SIG-M5 (cell line): ENCODE measurements at places on chromosomes 7 and 10.

GRCh38 chr10:34854147-34854601, 39.1 kb upstream of the PARD3 start:
- no peak for DNase-seq

GRCh38 chr10:30151581-30152389, 92.4 kb upstream of the JCAD start:
- no peak for DNase-seq

DNA sequence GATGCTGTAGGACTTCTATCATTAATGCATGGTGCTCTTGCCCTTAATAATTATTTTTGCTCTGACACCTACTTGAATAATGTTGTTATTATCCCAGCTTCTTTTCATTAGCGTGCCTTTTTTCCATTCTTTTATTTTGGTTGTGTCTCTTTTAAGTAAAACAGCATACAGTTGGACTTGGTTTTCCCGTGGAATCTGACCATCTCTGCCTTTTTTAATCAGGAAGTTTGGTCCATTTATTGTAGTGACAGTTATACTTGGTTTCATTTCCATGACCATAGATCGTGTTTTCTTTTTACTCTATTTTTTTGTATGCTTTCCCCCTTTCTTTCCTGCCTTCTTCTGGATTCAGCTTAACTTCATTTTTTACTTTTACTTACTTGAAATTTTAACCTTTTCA, 4.6 kb downstream of the PAPOLB start:
- no peak for DNase-seq

DNA sequence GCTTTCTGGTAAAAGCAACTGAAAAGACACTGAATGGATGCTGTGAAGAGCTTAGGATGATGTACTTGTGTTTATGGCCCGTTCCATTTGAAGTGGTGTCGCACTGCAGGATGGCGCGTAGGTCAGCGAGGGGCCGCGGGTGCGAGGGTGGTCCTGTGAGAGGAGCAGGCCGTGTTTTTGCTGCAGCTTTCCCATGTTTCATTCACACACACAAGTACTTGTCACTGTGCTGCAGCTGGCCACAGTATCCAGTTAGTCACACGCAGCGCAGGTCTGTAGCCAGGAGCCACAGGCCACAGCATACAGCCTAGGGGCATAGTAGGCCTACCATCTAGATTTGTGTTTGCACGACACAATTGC, 23.2 kb downstream of the WIPI2 start:
- no peak for DNase-seq

DNA sequence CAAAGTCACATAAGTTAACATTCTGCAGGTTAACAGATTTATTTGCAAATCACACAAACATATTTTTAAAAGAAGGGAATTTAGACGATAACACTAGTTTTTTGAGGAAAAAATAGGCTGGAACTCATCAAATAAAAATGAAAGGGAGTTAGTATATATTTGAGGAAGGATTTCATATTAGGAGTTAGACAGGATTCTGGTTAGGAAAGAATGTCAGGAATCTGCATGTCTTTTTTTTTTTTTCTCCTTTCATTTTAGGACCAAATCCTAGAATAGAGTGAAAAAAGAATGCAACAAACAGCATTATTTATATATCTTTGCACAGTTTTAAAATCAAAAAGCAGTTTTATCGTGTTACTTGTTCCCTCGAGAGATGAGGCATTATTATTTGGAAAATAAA, 8.9 kb upstream of the TRDMT1 start:
- no peak for DNase-seq
